ENCODE measurements at places on chromosomes 4 and X. TPM values are rescaled to one million over a fixed set of nuclear protein-coding genes. Genes with fewer than 3 reads are reported as not detected.

Gene WDR13
- total RNA-seq, result 98.9 TPM

Gene HTRA3
- 2.2 TPM for total RNA-seq

Gene PNMA5
- total RNA-seq, result not detected

Gene VCX3A
- total RNA-seq, result not detected

Gene RFC1
- total RNA-seq, result 58.4 TPM

Gene SSX4
- total RNA-seq, result not detected

Gene PAGE2B
- not detected for total RNA-seq

Gene TCP11X2
- not detected for total RNA-seq

Gene CCNI
- 101 TPM for total RNA-seq

Gene FAM9B
- total RNA-seq, result not detected

Gene DOK7
- not detected for total RNA-seq

Gene MSX1
- total RNA-seq, result 0.87 TPM

Gene POU3F4
- total RNA-seq, result not detected

Gene GAGE12F
- total RNA-seq, result not detected

Gene XAGE2
- total RNA-seq, result not detected

Gene TSPAN7
- total RNA-seq, result 25.1 TPM

Gene GYPA
- not detected for total RNA-seq

Gene MAGEB10
- total RNA-seq, result not detected

Gene KIT
- total RNA-seq, result 1.1 TPM

Gene GPRIN3
- total RNA-seq, result 0.69 TPM

Gene SMPX
- total RNA-seq, result not detected

Gene VCX2
- total RNA-seq, result not detected

Gene LRRC66
- under 0.01 TPM for total RNA-seq

Gene SPANXB1
- not detected for total RNA-seq

Gene GRPR
- total RNA-seq, result not detected

Gene RAB9B
- total RNA-seq, result 1.5 TPM

Gene C4orf36
- 0.52 TPM for total RNA-seq

Gene KLB
- total RNA-seq, result under 0.01 TPM

Gene RNF175
- total RNA-seq, result 0.33 TPM

Gene NEUROG2
- total RNA-seq, result not detected

Gene SLC2A9
- 1.2 TPM for total RNA-seq

Gene MAOB
- total RNA-seq, result 0.09 TPM

Gene KIAA1210
- total RNA-seq, result not detected

Gene SEPTIN11
- 160 TPM for total RNA-seq

Gene NAP1L2
- total RNA-seq, result 0.95 TPM

Gene JADE3
- total RNA-seq, result 12.1 TPM

Gene HEPH
- total RNA-seq, result 11.6 TPM

Gene SOD3
- under 0.01 TPM for total RNA-seq

Gene TAF7L
- under 0.01 TPM for total RNA-seq

Gene CYP2U1
- 4.9 TPM for total RNA-seq

Gene LIMCH1
- 29.8 TPM for total RNA-seq

Gene RBM47
- total RNA-seq, result under 0.01 TPM

Gene RAB33A
- total RNA-seq, result 0.43 TPM

Gene C4orf33
- 3.4 TPM for total RNA-seq

Gene VSIG1
- total RNA-seq, result 0.09 TPM

Gene FAM47A
- not detected for total RNA-seq

All from dermis lymphatic vessel endothelial cell (primary cell).